ENCODE measurements at places on chromosomes 7 and 10.

DNA sequence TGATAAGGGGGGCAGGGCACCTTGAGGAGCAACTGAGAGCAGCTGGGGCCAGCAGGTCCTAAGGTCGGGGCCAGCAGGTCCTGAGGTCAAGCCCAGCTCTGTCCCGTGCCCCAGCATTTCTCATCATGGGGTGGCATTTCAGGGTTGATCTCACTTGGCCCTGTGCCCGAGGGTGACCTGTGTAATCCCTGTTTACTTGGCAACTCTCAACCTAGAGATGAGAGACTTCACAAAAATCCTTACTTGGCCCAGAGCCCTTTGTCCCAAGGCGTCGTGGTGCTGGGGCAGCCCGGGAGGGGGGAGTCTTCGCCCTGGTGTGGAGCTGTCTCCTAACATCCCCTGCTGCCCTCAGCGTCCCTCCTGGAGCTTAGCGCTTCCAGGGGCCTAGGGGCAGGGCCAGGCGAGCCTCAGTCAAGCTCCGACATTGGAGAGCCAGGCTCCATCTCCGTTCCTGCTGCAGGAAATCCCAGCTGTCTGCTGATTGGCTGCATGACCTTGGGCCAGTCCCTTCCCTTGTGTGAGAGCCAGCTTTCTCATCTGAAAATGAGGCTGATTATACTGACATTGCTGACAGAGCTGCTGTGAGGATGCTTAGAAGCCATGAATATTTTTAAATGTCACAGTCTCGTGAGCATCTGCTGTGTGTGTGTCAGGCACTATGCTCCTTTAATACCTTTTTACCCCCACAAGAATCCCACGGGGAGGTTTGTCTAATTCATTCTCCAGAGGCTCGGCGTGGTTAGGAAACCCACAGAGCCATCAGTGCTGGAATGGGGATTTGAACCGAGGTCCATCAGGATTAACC, 94.3 kb downstream of the ZMIZ1 start:
- no peak for DNase-seq

GRCh38 chr10:4473977-4474376, 352.0 kb upstream of the AKR1E2 start:
- DNase-seq, result no peak

- DNase-seq, result no peak
Measured at GRCh38 chr10:127236266-127236665, 39.9 kb upstream of the INSYN2A start.

DNA sequence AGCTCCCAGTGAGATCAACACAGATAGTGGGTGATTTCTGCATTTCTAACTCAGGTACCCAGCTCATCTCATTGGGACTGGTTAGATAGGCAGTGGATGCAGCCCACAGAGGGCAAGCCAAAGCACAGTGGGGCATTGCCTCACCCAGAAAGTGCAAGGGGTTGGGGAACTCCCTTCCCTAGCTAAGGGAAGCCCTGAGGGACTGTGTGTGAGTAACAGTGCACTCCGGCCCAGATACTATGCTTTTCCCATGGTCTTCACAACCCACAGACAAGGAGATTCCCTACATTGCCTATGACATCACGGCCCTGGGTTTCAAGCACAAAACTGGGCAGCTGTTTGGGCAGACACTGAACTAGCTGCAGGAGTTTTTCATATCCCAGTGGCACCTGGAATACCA, 62.8 kb downstream of the PPP1R3A start:
- no peak for DNase-seq

DNA sequence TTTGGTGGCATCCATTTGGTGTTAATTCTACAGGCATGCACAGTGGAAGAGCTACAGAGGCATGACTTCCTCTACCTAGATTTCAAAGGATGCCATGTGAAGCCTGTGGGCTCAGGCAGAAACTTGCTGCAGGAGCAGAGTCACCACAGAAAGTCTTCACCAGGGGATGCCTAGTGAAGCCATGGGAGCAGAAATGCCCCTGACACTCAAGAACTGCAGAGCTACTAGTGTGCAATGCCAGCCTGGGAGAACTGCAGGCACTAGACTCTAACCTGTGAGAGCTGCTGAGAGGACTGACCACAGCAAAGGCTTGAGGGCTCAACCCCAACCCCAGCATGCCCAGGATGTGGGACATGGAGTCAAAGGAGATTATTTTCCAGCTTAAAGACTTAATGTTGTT, 3.9 kb downstream of the OR9A2 start:
- DNase-seq, result no peak

DNA sequence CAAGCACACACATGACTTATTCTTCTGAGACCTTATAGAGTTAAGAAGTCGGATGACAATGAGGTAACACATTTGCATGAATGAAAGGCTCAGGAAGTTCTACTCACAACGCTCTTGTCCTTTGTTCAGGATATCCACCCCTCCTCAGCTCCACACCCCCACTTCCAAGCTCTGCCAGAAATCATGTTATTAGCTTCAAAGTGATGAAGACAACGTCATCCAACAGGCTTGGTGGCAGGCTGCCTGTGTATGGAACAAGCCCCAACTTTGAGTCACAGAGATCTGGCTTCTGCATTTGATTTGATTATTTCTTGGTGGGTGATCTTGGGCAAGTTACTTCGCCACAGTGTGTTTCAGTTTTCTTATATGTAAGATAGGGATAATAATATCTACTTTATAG, 12.4 kb upstream of the BMPER start:
- no peak for DNase-seq

- DNase-seq, result no peak
Measured at GRCh38 chr7:128876586-128876977, 13.9 kb downstream of the ATP6V1F start.
